Right lung (tissue), 10 donors: ENCODE measurements at places on chromosomes 6 and 20. TPM values are rescaled to one million over a fixed set of nuclear protein-coding genes. Genes with fewer than 3 reads are reported as not detected.

The ARHGAP40 gene
- 0.11 TPM for polyA plus RNA-seq

The SLC16A10 gene
- polyA plus RNA-seq: 6.3 TPM

The RRAGD gene
- polyA plus RNA-seq: 3.3 TPM

The PDSS2 gene
- 17.7 TPM for polyA plus RNA-seq

The PREX1 gene
- 25.6 TPM for polyA plus RNA-seq

DNA sequence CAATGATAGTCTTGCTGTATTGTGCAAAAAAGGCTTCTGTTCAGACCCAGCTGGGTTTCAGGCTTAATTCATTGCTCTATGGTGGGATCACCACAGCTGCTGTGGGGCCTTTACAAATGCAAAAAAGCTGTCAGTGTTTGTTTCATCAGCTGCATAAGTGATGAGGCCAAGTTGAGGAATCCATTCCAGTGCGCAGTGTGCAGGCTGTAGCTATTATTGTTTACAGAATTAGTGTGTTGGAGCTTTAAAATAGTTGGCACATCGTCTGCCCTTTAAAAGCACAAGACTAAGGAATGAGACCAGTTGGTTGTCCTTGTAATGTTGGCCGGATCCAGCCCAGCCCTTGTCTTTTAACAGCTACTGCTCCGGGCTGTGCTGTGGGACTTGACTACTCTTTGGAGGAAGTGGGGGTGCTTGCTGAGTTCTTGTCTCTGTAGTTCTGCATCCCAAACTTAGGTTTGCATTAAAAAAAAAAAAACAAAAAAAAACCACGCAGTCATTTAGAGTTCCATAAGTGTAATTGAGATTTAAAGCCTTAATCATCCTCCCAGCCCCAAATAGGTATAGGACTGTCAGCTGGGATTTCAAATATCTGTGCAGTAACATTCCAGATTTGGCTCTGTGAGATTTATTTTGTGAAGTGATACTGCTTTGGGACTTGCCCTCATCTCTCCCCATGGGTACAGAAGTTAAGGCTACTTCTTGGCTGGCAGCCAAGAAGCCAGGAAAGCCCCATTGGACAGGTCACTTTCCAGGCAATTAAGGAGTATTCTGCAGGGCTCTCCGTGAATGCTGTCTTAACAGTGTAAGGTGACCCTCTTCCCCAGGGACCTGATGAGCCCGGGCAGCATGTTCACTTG is 19.3 kb downstream of the JARID2 start:
- DNase-seq: peak; percentile 77

DNA sequence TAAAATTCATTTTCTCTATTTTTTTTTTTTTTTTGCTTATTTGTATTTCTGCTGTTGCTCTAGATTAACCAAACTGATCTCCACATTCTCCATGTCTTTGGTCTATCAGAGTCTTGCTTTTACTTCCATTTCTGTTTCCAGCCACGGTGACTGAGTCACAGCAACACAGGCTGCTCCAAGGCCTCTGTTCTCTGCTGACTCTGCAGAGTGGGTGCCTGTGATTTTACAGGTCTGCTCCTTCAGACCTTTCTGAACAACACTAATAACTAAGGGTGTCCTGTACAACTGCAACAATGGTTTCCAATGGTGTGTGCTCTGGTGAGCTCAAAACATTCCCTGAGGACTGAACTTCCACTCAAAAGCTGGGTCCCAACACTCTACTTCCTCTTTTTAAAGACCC is 102.3 kb upstream of the BMP2 start:
- no peak for DNase-seq

DNA sequence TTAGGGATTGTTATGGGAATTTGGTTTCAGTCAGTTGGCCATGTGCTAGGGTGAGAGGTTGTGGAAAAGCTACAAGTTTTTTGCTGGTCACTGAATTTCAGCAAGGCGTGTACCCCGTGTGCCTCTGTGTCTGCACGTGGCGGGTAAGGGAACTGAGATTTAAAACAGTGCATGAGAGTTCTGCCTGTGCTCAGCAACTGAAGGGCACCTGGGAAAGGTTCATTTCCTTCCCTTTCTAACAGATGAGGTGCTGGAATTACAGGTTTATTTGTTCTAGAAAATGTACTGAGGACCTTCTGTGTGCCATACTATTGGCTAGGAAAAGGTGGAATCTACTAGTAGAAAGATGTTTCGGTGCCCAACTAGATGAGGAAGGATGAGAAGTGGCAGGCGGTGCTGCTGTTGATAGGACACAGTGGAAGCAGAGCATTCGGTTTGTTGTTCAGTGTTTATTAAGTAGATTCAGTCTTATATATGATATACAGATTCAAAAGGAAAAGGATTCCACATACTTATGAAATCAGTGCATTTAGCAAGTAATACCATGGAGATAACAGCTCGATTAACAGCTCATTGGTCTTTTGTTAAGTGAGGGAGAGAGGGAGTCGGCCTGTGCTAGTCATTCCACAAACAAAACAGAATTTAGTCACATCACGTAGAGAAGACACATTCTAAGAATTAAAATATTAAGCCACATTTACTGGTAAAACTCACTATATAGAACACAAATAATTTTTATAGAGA is 84.7 kb downstream of the ASXL1 start:
- peak; percentile 38 for DNase-seq

DNA sequence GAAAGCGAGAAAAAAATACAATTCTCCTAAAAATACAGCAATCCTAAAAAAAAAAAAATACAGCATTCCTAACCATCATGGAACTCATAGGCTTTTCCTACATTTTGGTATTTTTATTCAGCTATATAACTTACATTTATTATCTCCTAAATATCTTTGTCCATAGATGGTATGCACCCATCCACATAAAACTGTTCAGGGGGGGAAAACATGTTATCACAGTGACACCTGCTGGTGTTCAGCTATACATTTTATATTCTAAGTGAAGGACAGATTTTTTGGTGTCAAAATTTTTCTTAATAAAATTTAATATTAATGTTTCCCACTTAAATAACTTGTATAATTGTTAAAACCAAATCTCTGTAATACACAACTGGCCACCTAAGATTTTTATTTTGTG is 58.0 kb downstream of the BLOC1S5 start:
- DNase-seq: no peak

- no peak for DNase-seq
Observed at GRCh38 chr6:33875141-33875581, 71.4 kb upstream of the MLN start.

- no peak for DNase-seq
Observed at GRCh38 chr6:149114167-149114566, 203.3 kb upstream of the TAB2 start.

DNA sequence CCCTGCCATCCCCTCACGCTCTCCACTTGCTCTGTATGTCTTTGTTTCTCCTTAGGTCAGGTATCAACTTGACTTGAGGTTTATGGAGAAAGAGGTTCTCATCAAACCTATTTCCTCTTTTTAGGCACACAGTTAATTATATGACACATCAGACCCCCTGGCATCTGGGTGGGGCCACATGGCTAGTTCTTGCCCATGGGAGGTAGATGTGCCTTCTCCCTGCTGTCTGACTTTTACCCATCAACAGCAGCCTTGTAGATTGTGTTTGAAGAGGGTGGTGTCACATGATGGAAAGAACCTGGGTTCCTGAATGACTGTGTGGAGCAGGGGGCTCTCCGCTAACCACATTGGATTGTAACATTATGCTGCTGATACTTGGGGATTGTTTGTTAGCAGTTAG is 7.2 kb upstream of the UQCC2 start:
- DNase-seq: no peak

GRCh38 chr6:6915219-6915618 is 192.5 kb upstream of the RREB1 start:
- DNase-seq: no peak

GRCh38 chr20:7744411-7744810 is 195.8 kb downstream of the HAO1 start:
- DNase-seq: no peak
